ENCODE measurements at places on chromosomes 1 and 21.

DNA sequence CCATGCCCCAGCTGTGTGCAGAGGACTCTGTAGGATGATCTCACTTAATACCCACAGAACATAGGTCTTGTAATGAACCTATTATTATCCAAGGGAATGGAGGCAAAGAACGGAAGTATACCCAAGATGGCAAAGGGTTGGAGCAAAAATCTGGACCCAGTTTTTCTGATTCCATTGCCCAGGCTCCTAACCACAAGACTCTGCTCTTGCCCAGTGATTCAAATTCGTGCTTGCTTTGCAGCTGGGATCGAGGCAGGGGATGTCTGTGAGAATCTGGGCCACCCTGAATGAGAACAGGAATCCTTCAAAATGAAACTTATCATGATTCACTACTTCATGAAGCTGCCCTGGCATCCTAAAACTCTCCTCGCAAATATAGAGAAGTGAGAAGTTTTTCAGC, 97.5 kb upstream of the KCNJ6 start:
- DNase-seq, result no peak

DNA sequence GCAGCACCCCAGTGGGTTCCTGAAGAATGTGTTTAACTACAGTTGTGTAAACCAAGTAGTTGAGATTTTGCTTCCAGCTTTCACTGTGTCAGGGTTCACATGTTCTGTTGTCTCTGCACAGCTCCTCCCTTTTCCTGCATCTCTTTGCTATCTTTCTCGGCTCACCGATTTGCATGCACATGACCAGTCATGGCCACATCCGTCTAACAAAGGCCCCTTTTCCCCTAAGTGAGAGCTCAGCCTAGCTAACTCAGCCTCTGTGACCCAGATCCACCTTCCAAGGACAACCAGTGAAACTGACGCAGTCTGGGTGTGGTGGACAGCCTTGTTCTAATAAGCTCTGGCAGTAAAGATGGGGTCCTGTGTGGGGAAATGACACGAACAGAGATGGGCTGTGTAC, 101.1 kb downstream of the ZP4 start:
- DNase-seq, result no peak

DNA sequence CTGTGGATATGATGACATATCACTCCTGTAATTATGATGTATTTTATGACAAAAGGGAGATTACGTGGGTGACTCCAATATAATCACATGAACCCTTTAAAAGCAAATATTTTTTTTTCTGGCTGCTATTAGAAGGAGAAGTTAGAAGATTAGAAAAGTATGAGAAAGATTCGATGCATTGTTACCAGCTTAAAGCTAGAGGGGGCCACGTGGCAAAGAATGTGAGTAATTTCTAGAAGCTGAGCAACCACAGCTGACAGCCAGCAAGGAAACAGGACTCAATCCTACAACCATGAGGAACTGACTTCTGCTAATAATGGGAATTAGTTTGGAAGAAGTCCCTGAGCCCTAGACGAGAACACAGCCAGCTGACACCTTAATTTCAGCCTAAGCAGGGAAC, 56.3 kb upstream of the C1orf87 start:
- no peak for DNase-seq

GRCh38 chr1:32766328-32766972, 50.7 kb downstream of the YARS1 start:
- DNase-seq, result no peak

DNA sequence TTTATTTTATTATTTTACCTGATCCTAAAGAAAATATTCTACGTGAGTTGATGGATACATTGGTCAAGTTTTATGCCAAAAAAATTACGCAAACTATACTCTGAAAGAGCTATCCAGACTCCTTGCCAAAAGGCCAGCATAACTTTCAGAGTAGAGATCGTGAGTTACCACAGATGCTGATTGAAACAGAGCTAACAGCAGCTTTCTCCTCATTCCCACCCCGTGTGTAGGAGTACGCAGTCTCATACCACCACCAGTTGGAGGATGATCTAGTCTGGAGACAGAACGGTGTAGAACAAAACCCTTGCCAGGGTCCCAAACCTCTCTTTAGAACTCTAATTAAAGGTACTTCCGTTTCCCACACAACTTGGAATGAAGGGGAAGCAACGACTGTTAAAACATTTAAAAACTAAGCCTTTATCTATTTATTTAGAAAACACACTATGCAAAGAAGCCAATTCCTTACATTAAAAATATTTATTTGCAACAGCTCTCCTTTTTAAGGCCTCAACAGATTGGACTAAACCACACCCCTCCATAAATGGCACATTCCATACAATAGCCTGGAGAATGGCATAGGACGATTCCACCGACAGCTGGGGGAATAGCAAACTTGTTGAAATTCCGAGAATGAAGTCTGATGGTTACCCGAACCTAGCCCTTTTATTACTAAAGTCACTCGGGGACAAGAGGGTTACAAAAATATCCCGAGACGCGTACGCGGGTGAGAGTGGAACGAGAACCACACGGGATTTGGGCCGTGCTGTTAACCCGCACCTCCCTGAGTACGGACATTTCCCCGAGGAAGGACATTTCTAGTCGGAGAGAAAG, 1.4 kb downstream of the NUCKS1 start:
- DNase-seq, result no peak

- DNase-seq, result peak; percentile 93
Observed at GRCh38 chr1:37474046-37474696, at the start of gene ZC3H12A. Gene ZC3H12A, plus strand, starts transcription at chr1:37474580. Its CDS starts 917 bp downstream, at chr1:37475497.
